ENCODE measurements at places on chromosomes 5 and 9.

- no peak for DNase-seq
Measured at GRCh38 chr9:135907006-135907430, 328 bp downstream of the CAMSAP1 start.

DNA sequence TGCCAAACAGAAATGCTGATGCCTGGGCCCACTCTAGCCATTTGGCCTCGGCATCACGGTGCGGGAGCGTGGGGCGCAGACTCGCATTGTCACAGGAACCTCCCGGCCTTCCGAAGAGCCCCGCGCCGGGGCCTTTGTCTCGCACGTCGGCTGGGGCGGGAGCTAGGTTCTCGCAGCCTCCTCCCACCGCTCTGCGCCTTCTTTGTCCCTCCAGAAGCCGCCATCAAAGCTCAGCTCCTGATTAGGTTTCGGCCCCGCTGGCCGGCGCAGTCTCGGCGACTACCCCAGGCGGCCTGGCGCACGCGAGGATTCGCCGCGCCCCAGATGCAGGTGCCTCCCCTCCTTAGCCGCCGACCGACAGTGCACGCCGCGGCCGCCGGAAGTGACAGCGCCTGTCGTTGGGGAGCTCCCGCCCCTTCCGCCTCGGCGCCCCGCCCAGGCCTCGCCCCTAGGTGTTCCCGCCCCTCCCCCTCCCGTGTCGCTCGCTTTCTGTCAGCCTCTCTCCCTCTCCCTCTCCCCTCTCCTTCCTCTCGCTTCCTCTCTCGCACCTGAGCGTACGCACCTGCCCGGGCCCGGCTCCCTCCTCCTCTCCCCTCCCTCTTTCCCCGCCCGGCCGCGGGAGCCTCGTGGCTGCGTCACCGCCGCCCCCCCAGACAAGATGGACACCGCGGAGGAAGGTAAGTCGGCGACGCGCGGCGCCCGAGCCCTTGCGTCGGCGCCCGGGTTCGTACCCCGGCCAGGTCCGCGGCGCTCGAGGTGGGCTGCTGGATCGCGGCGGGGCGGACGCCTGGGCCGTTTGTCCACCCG lies at the start of gene MARCHF6:
TSS of gene MARCHF6 (plus strand) at position 455 of the 807 bp plus-strand sequence. CDS start at position 659, 204 bp downstream.
- peak; percentile 96 for DNase-seq

DNA sequence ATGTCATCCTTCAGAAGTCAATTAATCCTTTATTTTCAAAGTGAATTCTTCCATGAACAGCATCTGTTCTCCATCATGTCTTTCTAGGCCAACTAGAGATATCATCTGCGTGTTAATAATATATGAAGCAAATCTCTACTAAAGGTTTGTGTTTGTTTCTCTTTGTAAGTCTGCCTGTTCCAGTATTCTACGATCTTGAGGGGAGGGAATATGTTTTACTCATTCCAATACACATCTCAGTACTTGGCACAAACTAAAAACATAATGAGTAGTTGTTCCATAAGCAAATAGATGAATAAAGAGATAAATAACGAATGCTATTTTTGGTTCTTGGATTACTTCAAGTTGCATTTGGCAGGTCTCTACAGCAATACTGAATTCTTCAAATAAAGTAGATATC lies 470.7 kb upstream of the GRIN3A start:
- no peak for DNase-seq

DNA sequence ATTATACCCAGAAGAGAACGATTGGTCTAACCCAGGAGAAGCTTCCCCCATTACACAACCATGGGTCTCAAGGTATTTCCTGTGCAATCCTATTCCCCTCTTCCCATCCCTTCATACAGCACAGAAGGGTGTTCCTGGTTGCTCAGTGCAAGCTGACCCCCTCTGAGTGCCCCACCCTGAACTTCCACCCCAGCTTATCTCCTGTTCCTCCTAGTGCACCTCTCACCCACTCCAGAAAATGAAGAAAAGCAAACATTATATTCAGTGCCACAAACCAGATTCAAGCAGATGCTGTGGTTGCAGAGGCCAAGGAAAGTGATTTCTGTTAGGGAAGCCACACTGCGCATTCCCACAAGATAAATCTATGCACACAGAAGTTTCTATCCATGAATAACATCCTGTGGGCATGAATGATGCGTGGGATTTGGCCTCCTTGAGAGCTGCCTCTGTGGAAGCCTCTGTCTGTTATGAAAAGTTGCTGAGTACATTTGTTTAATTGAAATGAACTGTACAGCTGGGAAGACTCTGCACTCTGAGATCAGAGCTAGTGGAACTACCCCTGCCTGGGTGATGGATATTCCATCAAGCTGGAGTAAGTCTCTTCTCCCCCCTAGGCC lies 2.2 kb upstream of the OR2S2 start:
- no peak for DNase-seq

GRCh38 chr5:176868126-176868525 lies 31.0 kb downstream of the HK3 start:
- no peak for DNase-seq

DNA sequence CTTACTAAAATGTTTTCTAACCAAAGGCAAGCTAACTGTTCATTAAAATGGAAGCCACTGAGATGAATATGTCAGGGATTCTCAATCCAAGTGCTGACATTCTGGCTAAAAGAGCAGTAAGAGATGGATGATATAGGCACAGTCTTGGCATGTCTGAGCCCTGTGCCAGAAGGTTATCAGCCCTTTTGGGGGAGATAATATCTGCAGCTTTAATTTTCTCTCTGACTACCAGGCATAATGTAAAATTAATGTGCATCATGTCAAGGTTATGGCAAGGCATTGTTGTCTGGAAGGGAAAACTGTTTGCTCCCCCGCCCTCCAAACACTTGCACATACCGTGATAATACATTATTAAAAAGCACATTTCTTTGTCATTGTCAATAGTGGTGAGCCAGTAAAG lies 609.8 kb downstream of the ZNF608 start:
- DNase-seq: no peak

- DNase-seq: no peak
Measured at GRCh38 chr5:149046196-149046829, 16.5 kb downstream of the SH3TC2 start.

GRCh38 chr9:73024601-73025034 lies 71.8 kb upstream of the ALDH1A1 start:
- DNase-seq: no peak

DNA sequence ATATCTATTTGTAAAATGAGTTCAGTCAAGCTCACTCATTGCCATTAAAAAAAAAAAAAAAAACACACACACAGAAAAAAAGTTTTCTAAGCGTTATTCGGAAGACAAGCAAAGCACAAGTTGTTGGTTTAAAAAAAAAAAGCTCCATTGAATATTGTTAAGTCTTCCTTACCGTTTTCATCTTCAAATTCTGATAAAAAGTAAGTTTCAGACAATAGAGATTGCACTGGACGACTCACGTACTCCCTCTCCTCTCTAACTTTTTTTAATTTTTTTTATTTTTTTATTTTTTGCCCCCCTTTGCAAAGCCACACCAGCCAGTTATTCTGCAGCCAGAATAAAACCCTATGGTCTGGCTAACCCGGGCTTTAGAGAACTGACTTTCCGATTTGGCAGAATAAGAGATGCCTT lies 544 bp downstream of the ADAMTS6 start:
- no peak for DNase-seq

GRCh38 chr5:67941614-67942401 lies 273.7 kb upstream of the PIK3R1 start:
- DNase-seq: no peak

GRCh38 chr5:57094753-57095683 lies 78.8 kb upstream of the GPBP1 start:
- no peak for DNase-seq

DNA sequence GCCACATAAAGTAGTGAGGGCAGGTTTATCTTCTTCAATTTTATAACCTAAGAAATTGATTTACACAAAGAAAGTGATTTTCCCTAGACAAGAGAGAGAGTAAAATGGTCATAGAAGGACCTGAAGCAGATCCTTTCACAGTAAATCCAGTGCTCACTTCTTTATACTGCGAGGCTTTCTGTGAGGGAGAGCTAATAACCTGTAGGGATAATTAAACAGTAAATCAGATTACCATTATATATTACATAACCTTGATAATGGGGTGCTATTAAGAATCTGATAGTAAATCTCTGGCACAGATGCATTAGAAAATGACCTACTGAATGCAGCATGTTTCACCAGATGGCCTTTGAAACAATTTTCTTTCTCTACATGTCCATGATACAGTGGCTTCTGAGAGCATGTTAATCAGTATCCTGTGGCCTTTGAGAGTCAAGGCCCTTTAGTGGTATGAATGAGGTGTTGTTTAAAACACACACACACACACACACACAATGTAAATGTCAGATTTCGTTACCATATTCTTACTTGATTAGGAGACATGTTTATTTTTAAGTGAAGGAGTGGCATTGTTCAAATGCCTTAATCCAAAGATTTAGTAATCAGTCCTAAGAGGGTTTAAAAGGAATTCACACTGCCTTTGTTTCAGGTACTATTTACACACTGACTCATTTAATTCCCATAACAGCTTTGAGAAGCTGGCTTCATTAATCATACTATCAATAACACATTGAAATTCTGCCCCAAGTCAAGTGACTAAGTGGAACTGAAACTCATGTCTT lies 124.7 kb downstream of the ALDH1A1 start:
- no peak for DNase-seq

GRCh38 chr9:35776018-35776417 lies 15.4 kb upstream of the NPR2 start:
- DNase-seq: no peak

GRCh38 chr9:97412626-97413385 lies 910 bp downstream of the TDRD7 start:
- DNase-seq: no peak

DNA sequence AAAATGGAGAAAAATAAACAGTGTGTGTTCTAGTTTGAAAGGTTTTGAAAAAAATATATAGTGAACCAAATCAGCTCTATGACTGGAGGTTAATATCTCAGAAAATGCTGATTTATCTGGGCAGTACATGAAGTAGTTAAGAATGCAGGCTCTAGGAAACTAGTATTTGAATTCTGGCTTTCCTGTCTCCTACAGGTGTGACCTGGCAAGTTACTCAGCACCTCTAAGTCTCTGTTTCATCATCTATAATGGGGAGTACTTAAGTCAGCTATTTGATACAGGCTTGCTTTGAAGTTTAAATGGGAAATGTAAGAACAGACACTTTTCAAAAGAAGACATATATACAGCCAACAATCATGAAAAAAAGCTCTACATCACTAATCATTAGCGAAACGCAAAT lies 5.2 kb downstream of the GRAMD2B start:
- no peak for DNase-seq

- DNase-seq: no peak
Measured at GRCh38 chr9:101087426-101087825, 58.9 kb downstream of the PLPPR1 start.

DNA sequence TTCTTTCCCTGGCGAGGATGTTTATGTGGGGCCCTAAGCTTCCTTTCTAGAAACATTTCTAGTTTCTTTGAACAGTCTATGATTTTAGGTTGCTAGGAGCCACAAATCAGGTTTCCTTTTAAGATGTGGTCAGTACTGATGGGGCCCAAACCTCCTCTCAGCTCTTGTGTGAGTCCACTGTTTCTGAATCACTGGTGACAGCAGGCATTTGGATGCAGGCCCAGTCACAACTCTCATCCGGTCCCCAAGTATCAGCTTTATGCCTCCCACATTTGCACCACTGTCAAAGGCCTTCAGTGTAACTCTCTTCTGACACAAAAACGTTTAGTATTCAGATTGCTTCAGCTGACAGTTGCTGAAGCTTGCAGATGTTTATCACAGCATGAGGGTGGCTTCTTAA lies 7.8 kb downstream of the DMRT2 start:
- DNase-seq: no peak

- DNase-seq: no peak
Measured at GRCh38 chr5:9534881-9535517, 10.9 kb downstream of the SEMA5A start.

GRCh38 chr9:114937516-114937915 lies 7.1 kb upstream of the TNFSF8 start:
- DNase-seq: no peak

DNA sequence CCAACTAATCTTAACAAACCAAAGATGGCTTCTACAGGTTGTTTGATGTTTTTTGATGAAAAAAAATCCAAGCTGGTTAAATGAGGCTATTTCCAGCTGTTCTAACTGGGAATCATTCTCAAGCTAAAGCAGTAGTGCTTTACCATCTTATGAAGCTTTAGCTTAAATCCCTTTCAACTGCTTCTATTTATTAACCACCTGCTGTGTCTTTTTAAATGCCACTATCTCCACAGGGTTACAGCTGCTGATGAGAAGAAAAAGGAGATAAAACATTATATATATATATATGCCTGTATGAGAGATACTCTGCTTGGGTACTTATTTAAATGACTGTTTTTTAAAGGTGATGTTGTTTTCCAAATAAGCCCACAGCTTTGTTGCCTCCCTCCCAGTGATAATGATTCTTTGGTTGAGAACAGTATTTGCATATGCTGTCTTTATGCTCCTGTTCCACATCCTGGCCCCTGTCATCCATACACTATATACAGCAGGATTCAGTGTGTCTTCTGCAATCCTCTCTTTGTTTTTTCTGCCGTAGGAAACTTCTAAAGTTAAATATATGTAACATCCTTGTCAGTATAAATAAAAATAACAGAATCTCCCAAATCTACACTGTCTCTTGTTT lies 164.0 kb downstream of the PAM start:
- DNase-seq: no peak

- no peak for DNase-seq
Measured at GRCh38 chr9:91948101-91948596, 1.9 kb downstream of the ROR2 start.

DNA sequence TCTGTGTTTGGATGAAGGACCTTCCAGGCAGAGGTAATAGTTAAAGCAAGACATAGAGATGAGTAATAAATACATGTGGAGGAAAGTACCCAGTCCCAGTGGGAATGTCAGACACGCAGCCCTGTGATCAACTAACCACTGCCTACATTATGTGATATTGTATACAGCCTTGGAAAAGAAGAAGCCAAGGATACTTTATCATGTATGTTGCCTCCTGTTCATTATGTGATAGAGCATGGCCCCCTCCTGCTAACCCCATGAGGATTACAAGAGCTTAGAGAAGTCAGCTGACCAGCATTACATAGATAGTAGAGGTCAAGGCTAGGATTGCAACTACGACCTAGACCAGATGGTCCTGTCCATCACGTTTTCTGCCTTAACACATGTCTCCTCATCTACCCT lies 497.0 kb upstream of the TNC start:
- DNase-seq: no peak

GRCh38 chr5:141871870-141872269 lies 6.3 kb downstream of the PCDH1 start:
- no peak for DNase-seq

DNA sequence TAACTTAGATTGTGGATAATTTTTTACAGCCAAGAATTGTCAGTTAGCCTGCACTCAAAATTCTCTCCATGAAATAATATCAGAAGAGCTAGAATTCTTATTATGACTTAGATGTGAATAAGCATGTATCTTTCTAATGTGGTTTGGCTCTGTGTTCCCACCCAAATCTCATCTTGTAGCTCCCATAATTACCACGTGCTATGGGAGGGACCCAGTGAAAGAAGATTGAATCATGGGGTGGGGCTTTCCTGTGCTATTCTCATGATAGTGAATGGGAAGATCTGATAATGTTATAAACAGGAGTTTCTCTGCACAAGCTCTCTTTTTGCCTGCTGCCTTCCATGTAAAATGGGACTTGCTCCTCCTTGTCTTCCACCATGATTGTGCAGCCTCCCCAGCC lies 176.8 kb downstream of the MAT2B start:
- no peak for DNase-seq
